Anterior cingulate cortex (tissue), 58 donors: ENCODE measurements at places on chromosomes 2 and 18.

DNA sequence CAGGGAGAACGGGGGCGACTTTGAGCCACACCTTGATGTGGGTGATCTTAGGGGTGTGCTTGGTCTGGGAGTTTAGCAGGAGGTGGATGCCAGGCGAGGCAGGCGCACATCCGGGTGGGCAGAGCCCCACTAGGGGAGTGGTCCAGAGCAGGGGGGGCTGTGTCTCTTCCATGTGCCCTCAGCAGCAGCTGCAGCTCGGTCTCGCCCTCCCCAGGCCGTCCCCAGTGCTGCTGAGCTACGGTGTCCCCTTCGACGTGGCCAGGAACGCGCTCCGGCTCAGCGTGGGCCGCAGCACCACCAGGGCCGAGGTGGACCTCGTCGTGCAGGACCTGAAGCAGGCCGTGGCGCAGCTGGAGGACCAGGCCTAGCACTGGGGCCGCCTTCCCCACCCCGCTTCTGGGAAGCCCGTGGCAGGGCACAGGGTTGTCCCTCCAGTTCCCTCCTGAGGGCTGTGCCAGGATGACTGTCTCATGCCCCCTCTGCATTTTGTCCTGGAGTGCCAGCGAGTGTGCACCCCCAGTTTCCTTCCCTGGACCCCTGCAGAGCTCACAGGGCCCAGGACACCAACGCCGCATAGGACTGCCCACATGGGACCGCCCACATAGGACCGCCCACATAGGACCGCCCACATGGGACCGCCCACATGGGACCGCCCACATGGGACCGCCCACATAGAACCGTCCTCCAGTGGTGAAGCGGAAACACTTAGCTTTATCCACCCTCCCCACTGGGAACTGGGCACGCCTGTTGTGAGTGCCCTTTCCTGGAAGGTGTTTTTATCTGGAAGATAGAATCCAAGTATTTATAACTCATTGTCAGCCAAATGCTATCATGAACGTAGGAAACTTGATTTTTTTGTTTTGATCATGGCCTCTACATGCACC, 1.9 kb upstream of the ESPNL start:
- no peak for DNase-seq

DNA sequence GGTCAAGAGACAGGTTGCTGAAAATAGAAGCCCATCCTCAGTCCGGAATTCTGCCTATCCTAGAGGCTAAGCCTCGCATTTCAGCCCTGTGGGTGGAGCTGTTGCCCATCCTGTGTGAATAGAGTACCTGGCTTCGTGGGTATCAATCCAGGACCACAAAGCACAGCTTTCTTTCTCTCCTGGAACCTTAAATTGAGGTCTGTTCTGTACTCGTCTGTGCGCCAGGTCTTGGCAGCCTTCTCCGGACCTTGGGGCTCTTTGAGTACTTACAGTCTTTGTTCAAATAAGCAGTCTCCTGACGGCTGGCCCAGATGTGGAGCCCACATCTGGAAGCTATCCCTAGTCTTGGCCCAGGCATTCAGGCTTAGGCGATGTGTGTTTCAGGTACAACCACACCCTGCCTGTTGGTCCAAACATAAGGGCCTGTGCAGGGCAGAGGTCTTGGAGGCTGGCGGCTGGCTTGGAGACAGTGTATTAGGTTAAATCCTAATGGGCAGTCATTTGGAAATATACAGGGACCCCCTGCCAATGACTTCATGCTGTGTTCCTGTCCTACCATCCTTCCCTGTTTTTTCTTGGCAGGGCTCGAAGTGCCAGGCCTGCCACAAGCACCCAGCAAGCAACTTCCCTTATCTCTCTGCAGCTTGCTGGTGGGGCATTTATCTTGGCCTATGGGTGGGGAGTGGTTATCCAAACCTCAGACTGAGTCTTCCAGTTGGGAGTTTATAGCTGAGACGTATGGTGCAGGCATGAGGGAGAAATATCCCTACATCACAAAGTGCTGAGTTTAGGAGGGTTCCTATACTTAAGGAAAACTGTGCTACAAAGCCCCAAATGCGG, 294.1 kb downstream of the BCL2 start:
- DNase-seq = no peak

GRCh38 chr2:134502104-134502503, 216.7 kb downstream of the TMEM163 start:
- DNase-seq = no peak

DNA sequence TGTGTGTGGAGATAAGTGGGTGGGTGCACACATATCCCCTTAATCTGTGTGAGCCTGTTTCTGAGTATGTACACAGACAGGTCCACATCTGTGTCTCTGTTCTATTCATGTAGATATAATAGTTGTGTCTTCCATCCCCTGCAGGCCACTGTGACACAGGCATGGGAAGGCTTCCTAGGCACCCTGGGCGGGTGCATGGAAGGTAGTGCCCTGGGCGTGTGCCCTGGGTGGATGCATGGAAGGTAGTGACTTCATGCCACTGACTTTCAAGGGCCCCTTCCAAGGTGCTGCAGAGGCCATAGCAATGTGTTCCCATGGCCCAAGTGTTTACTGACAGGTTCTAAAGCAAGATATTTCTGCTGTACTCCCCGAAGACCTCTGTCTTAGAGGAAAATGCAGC, 462.5 kb upstream of the HS6ST1 start:
- no peak for DNase-seq

GRCh38 chr18:13502585-13502984, 223.8 kb downstream of the FAM210A start:
- no peak for DNase-seq

DNA sequence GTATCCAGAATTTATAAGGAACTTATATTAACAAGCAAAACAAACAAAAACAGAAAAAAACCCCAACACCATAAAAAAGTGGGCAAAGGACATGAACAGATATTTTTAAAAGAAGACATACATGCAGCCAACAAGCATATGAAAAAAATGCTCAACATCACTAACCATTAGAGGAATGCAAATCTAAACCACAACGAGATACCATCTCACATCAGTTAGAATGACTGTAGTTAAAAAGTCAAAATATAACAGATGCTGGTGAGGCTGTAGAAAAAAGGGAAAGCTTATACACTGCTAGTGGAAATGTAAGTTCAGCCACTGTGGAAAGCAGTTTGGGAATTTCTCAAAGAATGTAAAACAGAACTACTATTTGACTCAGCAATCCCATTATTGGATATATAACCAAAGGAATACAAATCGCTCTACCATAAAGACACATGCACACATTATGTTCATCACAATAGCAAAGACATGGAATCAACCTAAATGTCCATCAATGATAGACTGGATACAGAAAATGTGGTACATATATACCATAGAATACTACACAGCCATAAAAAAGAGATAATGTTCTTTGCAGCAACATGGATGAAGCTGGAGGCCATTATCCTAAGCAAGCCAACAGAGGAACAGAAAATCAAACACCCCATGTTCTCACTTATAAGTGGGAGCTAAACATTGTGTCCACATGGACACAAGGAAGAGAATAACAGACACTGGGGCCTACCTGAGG, 25.3 kb downstream of the PREPL start:
- DNase-seq = no peak

DNA sequence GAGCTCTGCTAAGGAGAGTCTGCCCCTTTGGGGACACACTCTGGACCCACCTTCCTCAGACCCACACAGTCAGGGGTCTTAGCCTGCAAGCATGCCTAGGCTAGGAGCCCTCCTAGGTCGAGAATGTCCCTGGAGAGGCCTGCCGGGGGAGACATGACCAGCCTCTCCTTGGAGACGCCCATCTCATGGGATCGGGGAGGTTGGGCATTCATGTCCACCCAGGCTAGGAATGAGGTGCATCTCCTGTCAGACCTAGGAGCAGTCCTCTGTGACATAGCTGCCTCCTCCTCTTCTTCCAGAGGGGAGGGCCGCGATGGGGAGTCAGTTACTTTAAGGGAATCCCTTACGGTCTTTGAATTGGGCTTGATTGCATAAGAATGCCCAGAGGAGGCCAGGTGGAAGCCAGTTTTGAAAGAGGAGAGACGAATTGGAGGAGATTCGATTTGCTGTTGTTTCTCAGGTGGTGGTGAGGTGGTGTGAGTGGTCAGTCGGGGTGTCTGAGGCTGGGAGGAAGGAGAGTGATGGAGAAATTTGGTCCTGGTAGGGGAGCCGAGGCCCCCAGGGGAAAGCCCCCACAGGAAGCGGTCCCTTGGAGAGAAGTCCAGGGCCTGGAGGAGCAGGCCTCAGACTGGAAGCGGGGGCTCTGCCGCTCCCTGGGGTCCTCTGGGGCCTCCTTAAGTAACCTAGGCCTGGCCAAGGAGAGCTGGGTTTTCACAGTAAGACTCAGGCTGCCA, 241.3 kb downstream of the DYSF start:
- no peak for DNase-seq

- DNase-seq = no peak
Observed at GRCh38 chr2:207796585-207797350, 27.1 kb upstream of the FZD5 start.

- no peak for DNase-seq
Observed at GRCh38 chr2:144330951-144331673, 188.8 kb downstream of the ZEB2 start.

- no peak for DNase-seq
Observed at GRCh38 chr18:58416704-58417683, 211.9 kb downstream of the ALPK2 start.

- DNase-seq = no peak
Observed at GRCh38 chr18:75183524-75183923, 25.4 kb downstream of the PTGR3 start.
